A172 (cell line): ENCODE measurements at places on chromosomes 1 and 21. TPM values are rescaled to one million over a fixed set of nuclear protein-coding genes. Genes with fewer than 3 reads are reported as not detected.

DNA sequence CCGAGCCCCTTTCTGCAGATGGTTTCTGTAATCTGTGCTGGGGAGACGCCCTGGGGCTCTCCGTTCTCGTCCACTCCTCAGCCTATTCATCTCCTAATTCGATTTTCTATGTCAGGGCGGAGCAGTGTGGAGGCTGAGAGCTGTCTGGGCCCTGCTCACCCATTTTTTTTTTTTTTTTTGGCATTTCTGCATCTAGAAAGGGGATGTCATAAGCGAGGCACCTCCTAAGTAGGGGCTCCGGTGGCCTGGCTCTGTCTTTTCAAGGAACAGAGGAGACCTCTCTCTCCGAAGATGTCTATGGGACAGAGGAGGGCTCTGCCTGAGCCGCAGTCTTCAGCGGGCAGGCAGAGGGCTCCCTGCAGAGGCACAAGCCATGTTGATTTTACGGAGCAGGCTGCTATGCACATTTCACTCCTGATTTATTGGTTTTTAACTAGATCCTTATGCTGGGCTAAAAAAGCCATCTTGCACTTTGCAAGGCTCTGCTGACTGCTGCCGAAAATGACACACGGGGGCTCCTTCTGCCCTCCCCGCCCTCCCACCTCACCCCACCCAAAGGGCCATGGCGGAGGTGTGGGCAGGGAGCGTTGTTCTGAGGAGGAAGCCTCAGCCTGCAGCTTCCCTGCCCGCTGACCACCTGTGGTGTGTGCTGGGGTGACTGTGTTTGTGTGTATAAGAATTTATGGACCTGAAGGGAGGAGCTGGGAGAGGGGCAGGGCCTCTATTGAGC, 71.0 kb downstream of the FOXD2 start:
- no peak for DNase-seq

MARK1 gene
- 0.34 and 1.2 TPM in 2 replicates for total RNA-seq

DNA sequence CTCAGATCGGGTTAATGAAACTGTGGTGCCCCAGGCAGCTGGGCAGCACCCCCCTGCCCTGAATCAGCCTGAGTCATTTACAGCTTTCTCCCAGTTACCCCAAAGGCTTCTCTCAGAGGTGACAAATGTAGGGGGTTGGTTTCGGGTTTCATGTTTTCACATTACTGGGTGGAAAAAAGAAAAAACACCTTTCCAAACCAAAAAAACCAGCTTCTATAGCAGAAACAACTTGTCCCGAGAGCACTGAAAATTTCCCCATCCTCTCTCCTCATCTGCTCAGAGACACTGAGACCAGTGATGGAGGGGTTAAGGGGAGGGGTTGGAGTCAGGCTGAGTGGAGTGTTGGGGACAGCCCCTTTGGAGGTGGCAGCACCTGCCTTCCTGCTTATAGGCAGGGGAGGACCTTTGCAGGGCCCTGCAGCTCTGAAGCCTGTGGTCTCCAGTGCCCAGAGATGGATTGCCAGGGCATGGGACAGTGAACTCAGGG, 15.6 kb downstream of the UTP11 start:
- DNase-seq, result peak; percentile 49

DNA sequence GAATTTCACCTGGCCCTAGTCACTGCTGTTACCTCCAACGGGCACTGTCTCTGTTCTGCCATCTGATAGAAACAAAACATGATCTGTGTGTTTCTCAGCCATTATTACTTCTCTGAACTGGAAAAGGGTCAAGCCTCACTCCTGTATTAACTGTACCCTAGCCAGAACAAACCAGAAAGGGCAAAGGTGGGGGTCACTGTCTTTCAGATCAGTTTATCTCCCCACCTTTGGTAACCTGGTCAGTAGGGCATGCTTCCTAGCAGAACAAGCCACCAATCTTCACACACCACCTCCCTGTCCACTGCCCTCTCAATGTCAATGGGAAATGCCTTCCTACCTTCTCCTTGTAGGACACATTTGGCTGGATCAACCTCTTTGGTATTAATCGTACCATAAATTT, 3.9 kb downstream of the TRIM45 start:
- no peak for DNase-seq

- DNase-seq, result no peak
These were observed 15.9 kb downstream of the PALMD start for GRCh38 chr1:99661780-99662179.

DNA sequence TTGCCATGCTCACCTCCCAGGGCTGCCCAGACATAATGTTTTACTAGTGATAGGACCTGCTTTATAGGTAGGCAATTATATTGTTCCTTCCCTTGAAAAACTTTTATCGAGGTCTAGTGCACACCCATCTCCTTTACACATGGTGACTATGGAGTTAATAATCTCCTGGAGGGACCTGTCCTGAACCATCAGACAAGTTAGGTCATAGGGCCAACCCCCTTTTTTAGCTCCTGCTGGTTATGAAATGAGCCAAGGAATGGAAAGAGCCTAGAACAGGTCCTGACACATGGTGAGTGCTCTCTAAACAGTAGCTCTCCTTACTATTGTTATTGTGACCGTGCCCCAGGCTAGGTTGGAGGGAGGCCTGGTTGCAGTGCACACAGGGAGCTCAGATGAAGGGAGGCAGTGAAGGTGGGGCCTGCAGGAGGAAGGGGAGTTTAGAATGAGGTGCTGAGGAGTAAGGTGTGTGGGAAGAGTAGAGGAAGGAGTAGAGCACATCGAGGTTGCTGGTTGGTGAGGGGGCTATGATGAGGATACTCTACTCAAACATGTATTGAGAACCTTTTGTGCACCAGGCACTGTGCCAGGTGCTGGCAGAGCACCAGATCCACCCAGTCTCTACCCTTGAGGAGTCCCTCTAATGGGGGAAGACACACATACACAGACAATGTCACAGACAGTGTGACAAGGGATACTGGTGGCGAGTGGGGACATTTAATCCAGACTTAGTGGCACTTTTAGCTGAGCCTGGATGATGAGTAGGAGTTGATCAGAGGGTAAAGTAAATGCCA, 14.1 kb upstream of the LMNA start:
- DNase-seq, result no peak

- no peak for DNase-seq
These were observed 29.4 kb downstream of the ZBTB18 start for GRCh38 chr1:244080343-244080929.

DNA sequence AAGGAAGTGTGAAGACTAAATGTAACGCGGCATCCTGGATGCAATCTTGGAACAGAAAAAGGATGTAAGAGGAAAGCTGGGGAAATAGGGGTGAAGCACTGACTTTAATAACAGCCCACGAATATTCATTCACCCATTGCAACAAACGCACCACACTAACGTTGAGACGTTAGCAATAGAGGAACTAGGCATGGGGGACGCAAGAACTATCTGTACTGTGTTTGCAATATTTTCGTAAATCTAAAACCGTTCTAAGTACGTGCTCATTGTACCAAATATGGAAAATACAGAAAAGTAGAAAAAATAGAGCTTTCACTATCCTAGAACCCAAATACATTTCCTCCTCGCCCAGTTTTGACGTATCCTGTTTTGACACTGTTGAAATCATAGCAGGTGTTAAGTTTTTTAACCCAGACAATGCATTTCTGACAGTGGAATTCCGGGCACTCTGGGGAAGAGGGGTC, 3.9 kb downstream of the LAPTM5 start:
- no peak for DNase-seq

DNA sequence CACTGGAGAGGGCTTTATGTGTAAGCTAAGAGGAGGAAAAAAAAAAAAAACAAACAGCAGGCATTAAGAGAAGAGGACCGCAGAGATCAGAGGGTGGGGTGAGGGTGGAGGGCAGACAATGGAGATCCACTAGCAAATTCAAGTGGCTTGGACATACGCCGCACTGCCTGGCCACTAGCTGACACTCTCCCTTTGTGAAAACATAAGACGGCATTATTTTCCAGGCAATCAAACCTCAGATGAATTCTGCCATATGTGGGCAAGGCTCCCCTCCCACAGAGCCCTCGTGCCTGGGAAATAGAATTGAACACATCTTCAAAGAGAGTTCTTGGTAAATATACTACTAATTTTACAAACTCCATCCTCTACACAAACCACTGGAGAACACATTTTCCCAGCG, 53.6 kb downstream of the ERG start:
- no peak for DNase-seq

OR2L3 gene
- total RNA-seq, result not detected in 2 replicates

LCE2C gene
- total RNA-seq, result not detected in 2 replicates

DNA sequence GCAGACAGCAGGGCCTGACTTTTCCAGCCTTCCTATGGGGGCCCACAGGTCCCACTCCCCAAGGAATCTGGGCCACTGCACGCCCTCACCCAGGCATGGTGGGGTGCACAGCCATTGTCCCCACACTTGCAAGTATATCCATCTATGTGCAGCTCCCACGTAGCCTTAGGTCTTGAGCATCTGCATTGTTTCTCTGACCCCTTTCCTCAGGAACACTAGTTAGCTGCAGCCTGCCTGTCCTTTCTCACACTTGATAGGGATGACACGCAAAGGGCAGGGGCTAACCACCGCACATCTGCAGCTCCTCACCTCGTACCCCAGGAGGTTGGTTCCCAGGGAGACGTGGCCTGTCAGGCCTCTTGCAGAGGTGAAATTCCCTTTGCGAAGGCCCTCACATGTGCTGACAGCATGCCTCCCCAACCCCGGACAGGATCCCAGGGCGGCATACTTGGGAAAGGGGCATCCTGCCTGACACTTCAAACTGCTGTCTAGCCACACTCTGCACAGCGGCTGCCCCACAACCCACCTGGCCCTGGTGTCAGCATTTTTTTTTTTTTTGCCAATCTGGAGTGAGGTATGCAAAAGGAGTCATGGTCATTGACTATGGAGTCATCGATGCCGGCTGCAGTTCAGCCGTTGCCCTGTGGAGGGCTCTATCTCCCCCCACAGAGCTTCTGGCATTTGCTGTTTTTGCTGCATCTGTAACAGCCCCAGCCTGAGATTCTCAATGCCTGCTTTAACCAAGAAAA, 5.0 kb downstream of the JMJD4 start:
- peak; percentile 62 for DNase-seq

DNA sequence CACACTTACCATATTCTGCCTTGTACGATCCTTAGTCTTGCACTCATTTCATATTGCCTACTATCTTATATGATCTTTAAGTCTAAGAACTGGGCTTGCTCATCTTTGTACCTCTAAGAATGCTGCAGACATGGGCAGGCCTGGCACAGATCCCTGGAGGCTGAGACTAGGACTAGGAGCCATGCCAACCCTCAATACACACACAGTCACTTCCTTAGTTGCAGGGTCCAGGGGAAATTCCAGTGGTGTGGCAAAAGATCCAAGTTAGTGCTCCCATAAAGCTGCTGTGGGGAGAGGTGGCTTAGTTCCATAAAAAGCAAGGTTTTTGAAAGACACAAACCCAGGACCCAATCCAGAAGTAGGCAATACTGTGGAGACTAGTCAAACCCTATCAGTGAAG, 59.9 kb downstream of the CYYR1 start:
- DNase-seq, result peak; percentile 32

DNA sequence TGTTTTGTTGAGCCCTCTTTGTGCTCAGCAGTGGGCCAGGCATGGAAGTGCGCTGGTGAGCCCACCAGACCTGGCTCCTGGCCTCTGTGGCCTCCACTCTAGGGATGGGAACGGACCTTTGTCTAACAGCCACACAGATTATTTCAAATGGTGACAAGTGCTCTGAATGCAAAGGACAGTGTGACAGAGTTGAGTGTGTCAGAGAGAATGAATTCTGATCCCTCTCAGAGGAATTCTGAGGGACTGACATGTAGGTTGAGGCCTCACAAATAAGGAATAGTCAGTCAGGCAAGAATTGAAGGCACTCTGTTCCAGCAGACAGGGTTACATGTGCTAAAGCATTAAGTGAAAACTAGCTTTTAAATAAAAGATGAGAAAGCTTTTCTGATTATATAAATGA, 11.3 kb upstream of the MAB21L3 start:
- DNase-seq, result no peak

GRCh38 chr1:41401899-41402298, 40.7 kb downstream of the FOXO6 start:
- no peak for DNase-seq

NEGR1 gene
- total RNA-seq, result 0.03 TPM in 1 of 2 replicates, not detected in the other

LCE4A gene
- not detected in 2 replicates for total RNA-seq

DNA sequence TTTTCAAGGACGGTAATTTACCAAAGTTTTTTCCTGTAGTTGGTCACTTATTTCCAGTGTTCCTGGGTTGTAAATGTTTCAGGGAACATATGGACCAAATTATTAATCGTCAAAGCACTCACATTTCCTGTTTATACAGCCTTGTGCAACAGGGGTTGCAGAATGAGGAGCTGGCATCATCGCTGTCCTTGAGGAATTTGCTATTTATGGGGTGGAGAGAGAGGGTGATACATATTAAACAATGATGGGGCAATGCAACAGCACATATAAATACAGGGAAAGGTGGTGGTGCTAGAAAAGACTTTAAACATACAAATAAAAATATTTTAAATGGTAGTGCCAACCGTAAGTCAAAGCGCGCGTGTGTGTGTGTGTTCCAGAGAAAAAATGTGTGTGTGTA, 369.8 kb downstream of the NPHP4 start:
- no peak for DNase-seq

DNA sequence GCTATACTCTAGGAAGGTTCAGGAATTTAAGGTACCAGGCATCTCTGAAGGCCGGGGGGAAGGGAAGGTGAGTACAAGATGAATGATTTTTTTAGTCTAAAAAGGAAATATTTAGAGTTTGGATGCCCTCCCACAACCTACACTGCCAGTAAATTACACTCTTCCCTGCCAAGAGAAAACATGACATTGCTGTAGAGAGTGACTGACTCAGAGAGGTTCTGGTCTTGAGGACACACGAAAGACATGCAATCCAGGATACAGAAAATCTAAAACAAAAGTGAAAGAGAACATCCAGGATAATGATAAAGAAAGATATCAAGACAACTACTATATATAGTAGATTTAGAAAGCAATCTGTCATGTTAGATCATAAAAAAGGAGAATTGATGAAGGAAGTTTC, 200.5 kb downstream of the TYW3 start:
- DNase-seq, result no peak

MIA3 gene
- total RNA-seq, result 27.9 and 34.7 TPM in 2 replicates

- peak; percentile 99 for DNase-seq
These were observed 11.2 kb upstream of the CAPN2 start for GRCh38 chr1:223700942-223701637.

- no peak for DNase-seq
These were observed 6.1 kb downstream of the MTOR start for GRCh38 chr1:11256299-11256698.

GRCh38 chr1:192706936-192707335, 71.0 kb downstream of the RGS13 start:
- DNase-seq, result no peak

DNA sequence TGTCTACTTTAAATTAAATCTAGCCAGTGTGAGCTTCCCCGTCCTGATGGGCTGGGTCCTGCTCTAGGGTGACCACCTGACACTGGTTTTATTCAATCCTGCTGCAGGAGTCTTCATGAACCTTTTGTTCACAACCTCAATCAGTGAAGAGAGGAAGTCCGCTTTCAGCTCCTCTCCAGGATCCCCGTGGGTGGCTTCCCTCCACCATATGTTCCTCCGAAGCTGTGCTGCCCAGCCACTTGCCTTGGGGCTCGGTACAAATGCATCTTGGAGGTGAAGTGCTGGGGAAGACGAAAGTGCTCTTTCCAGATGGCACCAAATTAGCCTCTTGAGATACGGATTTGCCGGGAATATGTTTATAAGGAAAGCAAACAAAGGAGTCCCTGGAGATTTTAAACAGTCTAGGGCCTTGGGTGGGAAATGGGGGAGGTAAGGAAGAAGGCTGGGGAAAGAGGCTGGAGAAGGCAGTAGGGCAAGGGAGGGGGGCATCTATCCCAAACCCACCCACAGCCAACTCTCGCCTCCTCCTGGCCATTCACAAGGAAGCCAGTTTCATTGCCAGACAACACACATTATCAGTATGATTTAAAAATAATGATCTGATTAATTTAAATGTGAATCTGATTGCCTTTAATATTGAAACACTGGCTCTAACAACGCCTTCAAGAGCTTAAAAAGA, 430.8 kb downstream of the DISC1 start:
- no peak for DNase-seq
